ENCODE measurements at places on chromosomes 3 and 15.
A peak's percentile ranks its signal among the peaks of the same experiment; 100 is the strongest.

DNA sequence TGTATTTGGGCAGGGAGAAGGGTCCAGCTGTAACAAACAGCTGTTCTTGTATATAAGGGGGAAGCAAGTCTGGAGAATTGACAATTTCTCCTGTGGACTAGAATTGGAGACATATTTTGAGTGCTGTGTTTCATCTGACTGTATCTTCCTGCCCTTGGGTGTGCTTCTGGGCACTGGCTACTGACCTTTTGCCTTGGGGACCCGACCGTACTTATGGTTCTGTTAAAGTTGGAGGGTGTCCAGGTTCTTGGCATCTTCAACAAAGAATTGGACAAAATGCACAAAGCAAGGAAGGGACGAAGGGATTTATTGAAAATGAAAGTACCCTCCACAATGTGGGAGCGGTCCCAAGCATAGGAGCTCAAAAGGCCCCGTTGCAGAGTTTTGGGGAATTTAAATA is 31.0 kb downstream of the MAP2K1 start:
- DNase-seq = no peak

- DNase-seq = no peak
Measured at GRCh38 chr3:37202035-37202434, 27.7 kb upstream of the LRRFIP2 start.

DNA sequence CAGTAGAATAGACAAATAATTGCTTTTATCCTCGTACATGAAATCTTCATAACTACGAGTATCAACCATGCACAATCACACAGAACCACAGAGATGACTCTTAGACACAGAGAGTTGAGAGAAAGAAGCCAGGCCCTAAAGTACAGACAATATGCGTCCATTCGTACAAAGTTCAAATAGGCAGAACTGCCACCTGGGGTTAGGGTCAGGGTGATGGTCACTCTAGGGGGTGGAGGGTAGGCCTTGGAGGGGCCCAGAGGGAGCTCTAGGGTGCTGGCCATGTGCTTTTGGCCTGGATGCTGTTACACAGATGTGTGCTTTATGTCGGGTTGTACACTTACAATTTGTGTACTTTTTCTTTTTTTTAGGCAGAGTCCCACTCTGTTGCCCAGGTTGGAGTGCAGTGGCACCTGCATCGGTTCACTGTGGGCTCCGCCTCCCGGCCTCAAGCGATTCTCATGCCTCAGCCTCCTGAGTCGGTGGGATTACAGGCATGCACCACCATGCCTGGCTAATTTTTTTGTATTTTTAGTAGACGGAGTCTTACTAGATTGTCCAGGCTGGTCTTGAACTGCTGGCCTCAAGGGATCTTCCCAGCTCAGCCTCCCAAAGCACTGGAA is 65.9 kb upstream of the KLF13 start:
- DNase-seq = no peak

DNA sequence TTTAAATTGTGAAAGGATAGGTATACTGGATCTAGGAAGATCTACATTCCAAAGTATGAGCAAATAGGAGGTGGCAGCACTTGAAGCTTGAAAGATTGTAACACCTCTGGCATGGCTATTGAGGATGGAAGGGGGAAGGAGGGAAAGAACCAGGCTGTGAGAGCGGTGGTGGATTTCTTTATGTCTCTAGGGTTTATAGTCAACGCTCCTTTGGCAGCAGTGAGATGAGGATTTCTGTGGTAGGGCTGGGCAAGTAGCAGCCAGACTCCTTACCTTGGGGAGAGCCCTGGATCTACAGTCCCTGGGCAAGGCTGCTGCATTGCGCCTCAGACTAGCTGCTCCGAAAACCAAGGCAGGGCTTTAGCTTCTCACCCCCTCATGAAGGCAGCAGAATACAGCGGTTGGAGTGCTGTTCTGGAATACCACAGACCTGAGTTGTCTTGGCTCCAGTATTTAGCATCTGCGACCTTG is 53.2 kb downstream of the MEF2A start:
- no peak for DNase-seq

DNA sequence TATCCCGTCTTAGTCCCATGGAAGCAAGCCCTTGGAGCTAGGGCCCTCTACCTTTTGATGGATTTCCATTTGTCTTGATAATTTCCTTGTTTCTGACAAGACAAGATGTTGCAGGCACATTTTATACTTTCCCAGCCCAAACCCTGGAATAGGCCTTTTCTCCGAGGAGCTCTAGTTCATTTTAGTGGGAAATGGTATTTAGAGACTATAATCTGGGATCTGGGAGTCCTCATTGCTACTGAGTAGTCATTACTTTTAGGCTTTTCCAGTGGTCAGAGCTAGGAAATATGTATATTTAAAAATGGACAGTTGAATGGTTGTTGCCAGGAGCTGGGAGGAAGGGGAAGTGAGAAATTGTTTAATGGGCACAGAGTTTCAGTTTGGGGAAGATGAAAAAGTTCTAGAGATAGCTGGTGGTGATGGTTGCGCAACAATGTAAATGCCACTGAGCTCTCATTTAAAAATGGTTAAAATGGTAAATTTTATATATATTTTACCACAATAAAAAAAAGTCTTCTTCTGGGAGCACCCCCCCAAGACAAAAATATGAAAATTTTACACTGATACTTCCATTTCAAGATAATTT is 31.6 kb downstream of the MLH1 start:
- DNase-seq = no peak

DNA sequence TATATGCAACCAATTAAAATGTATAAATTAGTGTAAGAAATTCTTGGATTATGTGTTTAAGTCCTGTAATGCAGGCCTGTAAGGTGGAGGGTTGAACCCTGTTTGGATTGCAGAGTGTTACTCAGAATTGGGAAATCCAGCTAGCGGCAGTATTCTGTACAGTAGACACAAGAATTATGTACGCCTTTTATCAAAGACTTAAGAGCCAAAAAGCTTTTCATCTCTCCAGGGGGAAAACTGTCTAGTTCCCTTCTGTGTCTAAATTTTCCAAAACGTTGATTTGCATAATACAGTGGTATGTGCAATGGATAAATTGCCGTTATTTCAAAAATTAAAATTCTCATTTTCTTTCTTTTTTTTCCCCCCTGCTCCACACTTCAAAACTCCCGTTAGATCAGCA is 65.4 kb upstream of the ACAD9 start:
- no peak for DNase-seq

- peak; percentile 59 for DNase-seq
Measured at GRCh38 chr3:53846134-53846850, at the start of the genes CHDH and IL17RB. TSS of gene CHDH (minus strand) at chr3:53846419. CDS start at chr3:53824008, 22,411 bp downstream. TSS of gene IL17RB (plus strand) at chr3:53846568. CDS start at chr3:53846589, 21 bp downstream.

- DNase-seq = no peak
Measured at GRCh38 chr3:87370007-87370406, 93.6 kb upstream of the POU1F1 start.

- DNase-seq = no peak
Measured at GRCh38 chr3:12886736-12887135, 45.4 kb upstream of the RPL32 start.

DNA sequence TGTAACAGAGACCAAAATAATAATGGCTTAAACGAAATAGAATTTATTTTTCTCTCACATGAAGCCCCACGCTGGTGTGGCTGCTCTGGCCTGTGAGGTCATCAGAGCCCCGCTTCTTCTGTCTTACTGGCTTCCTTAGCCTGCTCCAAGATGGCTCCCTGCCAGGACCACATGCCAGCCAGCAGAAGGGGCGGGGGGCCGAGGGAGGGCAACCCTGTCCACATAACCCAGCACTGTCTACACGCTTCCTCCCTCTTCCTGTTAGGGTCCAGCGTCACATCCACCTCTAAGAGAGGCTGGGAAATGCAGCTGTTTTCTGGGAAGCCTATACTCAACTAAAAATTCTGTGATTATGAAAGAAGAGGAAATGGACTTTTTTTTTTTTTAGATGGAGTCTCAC is 107.9 kb upstream of the DLG1 start:
- DNase-seq = no peak
